ENCODE measurements at places on chromosomes 12 and 14.

- no peak for DNase-seq
Observed at GRCh38 chr12:109308534-109309380, at the start of gene FOXN4. Gene FOXN4, minus strand, starts transcription at chr12:109309284. Its CDS starts 963 bp downstream, at chr12:109308321.

- peak; percentile 62 for DNase-seq
Observed at GRCh38 chr14:106308839-106309389, 782.5 kb downstream of the TMEM121 start.

DNA sequence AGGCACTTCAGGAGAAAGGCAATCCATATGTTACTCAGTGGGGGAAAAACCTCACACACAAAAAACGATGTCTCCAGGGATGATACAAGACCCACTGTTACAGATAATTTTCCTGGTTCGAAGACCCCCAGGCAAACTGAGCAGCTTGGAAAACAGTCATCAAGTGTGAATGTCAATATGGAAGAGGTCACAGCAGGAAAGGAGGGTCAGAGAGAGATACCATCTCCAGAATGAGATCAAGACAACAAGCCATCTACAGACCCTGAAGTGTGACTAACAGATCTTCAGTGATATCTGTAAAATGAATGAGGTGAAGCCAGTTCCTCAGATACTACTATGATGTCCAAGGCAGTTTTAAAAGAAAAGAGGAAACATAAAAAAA, 28.6 kb downstream of the GNS start:
- no peak for DNase-seq

DNA sequence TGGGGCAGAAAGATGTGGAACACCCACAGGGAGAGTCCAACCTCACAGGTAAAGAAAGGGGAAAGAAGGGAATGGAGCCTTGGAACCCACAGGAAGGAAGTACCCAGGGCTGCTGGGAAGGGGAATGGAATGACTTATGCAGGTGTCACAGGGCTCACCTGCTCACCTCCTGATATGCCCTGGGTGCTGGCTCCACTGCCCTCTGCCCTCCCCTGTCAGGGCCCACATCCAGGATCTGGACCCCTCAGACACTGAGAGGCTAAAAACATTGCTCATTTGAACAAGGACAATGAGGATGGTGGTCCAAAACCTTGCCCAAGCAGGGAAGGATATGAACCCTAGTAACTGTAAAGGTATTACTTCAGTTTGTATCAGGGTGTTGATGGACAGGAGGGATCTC, 19.3 kb downstream of the ZBTB39 start:
- DNase-seq = no peak

- no peak for DNase-seq
Observed at GRCh38 chr14:96727073-96727472, 70.1 kb upstream of the VRK1 start.

DNA sequence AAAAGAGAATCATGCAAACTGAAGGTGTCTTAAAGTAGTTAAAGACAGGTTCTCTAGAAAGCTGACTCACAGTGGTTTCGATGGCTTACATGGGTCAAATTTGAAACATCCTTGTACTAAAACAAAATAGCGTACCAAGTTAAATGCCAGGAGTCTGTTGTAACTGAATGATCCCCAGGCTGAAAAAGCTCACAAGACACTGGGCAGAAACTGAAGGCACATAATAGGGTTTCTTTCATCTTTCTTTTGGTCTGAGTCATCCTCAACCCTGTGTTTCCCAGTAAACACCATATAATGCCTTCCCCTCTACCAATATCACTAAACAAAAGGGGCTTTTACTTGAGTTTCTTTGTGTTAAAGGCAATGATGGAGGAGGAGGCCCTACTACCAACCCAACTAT, 12.8 kb downstream of the ZFYVE1 start:
- no peak for DNase-seq

- DNase-seq = no peak
Observed at GRCh38 chr14:99512571-99513182, 31.5 kb downstream of the CCNK start.

- DNase-seq = no peak
Observed at GRCh38 chr12:79991586-79991985, 56.7 kb upstream of the PPP1R12A start.

Data from T follicular helper cell (primary cell).